ENCODE measurements at places on chromosomes 6 and 20.

DNA sequence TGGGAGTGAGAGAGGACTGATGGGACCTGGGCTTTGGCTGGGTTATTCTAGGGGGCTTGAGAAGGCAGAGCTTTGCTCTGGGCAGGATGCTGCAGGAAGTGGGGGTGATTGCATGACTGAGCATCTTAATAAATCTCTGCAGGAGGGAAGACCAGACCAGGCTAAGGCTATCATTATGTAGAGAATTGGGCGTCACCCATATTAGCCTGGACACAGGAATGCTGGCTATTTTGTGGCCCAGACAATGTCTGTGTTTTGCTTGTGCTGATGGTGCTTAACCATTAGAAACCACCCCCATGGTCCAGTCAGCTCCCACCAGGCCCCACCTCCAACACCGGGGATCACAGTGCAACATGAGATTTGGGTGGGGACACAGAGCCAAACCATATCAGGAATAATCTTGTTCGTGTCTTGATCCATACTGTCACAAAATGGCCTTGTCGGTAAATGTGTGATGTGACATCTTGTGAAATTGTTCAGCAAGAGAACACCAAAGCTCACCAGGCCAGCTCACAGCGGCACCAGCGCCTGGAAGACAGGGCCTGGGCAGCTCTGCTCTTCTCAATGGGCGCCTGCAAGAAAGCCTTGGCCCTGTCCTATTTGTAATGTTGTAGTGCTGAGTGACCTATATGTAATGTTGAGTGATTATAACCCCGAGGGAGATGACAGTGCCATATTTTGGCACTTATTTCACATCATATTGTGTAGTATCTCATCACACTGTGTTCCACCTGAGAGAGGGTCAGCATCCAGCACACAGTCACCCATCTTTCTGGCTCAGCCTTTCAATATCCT is 211.8 kb downstream of the QKI start:
- no peak for DNase-seq

DNA sequence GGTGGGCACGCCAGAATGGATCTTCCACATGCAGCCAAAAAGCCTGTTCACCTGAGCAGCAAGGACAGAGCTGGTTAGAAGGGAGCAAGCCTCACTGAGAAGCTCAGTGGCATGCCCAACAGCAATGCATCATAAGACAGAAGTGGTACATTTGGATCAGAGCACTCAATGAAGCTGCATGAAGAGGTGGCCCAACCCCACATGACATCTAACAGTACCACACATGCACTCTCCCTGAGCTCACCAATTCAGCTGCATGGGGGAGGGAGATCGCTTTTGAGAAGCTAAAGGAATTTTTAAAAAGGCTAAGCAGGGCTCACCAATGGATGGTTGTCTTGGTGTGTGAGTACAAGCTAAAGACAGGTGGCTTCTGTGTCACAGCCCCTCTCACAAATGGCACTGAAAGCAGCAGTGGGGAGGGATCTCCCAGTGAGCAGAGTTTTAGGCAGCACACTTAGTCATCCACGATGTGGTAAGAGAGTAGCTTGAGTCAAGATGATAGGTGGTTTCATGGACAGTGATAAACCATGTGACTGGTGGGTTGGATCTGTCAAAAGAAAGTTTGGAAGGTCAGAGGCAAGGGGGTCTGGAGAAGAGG is 166.6 kb upstream of the TAB2 start:
- DNase-seq = no peak

GRCh38 chr20:10478205-10478604 is 43.1 kb downstream of the SLX4IP start:
- no peak for DNase-seq

DNA sequence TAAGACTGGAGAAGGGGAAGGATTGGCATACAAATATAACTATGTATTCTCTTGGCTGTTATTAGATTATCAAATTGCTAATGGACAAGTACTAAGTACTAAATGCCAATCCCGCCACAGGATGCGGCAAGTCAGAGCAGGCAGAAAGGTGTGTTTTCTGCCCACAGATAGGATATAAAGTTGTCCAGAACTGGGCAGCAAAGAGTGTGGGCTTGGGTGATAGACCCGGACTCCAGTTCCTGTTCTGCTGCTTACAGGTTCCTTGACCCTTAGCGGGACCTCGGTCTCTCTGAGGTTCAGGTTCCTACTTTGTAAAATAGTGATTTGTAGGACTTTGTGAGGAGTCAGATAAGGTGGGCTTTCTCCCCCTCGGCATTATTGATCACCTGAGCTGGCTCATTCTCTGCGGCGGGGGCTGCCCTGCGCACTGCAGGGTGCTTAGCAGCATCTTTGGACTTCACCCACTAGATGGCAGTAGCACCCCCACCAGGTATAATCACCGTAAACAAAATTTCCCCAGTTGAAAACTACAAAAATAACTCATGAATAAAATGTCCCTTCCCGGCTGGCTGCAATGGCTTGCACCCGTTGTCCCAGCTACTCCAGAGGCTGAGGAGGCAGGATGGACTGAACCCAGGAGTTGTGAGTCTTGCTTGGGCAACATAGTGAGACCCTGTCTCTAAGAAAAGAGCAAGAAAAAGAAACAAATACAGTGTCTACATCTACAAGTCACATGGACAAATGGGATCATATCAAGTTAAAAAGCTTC is 193.1 kb downstream of the DOK5 start:
- DNase-seq = no peak

DNA sequence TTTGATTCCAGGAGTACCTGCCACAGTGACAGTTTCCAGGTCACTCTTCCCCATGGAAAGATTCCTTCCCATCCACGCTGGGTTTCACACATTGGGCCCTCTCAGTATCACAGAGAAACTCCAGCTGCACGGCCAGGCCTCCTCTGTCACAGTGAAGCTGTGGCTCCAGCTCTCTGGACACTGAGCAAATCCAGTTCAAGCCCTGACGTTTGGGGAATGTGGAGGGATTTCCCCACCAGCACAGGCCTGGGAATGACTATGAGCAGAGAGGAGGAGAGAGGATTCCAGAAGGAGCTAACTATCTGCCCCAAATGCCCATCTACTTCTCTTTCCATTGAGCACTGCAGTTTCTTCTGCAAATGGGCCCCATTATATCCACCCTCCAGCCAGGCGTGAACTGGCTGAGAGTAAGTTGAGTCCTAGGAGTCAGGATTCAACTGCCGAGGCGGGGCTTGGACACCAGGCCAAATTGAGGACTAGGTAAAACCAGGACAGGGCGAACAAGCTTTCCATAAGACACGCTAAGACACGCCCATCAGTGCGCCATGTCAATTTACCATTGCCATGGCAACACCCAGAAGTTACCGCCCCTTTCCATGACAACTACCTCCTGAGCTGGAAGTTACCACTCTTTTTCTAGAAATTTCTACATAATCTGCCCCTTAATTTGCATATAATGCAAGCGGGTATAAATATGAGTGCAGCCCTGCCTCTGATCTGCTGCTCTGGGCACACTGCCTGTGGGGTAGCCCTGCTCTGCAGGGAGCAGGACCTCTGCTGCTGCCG is 9.2 kb upstream of the BNIP5 start:
- DNase-seq = no peak

DNA sequence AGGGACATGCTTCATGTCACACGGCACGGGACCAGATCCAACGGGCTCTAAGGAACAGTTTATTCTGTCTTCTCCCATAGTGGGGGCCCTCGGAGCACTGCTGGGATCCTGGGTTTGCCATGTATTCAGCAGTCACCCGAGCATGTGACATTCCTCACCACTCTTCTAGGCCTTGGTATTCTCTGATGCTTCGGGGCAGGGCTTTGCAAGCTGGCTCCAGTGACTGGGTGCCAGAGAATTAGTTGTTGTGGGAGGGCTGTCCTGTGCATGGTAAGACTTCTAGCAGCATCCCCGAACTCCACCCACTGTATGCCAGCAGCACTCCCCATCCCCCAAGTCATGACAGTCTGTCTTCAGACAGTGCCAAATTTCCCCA is 5.4 kb downstream of the CCN5 start:
- DNase-seq = no peak

GRCh38 chr6:120378582-120379220 is 955.6 kb downstream of the TBC1D32 start:
- DNase-seq = no peak

- no peak for DNase-seq
Measured at GRCh38 chr20:23020230-23021018, 14.7 kb upstream of the SSTR4 start.

- no peak for DNase-seq
Measured at GRCh38 chr6:136115941-136116340, 134.2 kb downstream of the MTFR2 start.

- DNase-seq = peak; percentile 75
Measured at GRCh38 chr20:37522260-37523011, 1.4 kb downstream of the NNAT start.

DNA sequence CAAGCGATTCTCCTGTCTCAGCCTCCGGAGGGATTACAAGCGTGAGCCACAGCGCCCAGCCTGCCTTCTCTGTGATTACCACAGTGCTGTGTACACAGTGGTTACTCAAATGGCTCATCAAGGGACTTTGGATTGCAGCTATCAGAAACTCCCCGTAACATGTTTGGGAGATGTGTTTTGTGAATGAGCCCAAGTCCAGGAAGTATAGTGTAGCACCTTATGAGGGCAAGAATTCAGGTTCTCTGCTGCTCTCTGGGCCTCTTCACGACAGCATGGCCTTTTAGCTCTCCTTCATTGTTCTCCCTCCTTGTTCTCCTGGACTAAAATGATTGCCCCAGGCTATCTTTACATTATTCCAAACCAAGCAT is 34.1 kb upstream of the RPL7L1 start:
- DNase-seq = no peak

DNA sequence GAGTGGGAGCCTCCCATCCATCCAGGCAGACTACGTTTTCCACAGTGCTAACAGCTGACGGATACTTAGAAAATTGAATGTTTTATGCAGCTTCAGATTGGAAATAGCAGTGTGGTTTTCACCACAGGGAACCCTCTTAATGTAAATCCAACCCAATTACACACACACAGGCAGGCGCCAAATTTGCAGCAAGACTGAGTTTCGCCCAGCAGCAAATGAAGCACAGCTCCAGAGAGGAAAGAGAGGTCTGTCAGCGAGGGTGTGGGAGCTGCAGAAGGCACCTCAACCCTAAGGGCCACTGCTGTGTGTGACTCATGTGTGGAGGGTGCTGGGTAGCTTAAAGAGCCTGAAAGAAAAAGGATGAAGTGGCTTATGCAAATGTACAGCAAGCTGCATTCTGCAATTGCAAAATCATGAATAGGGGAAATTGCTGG is 365.7 kb downstream of the MAFB start:
- DNase-seq = no peak

DNA sequence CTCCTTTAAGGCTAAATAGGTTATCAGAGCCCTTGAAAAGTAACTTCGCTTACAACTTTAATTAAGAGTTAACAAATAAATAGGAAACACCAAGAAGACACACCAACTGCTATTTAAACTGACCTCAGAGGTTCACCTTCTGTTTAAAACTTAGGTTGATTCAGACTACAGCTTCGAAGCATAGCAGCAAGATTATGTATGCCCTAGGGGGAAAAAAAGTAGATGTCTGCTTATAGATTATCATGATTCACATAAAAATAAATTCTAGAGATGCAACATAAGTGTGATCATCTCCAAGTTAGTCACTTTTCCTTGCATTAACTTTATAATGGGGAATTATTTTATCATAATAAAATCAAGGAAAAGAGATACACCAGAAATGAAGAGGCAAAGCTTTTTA is 8.9 kb downstream of the PNISR start:
- DNase-seq = no peak

DNA sequence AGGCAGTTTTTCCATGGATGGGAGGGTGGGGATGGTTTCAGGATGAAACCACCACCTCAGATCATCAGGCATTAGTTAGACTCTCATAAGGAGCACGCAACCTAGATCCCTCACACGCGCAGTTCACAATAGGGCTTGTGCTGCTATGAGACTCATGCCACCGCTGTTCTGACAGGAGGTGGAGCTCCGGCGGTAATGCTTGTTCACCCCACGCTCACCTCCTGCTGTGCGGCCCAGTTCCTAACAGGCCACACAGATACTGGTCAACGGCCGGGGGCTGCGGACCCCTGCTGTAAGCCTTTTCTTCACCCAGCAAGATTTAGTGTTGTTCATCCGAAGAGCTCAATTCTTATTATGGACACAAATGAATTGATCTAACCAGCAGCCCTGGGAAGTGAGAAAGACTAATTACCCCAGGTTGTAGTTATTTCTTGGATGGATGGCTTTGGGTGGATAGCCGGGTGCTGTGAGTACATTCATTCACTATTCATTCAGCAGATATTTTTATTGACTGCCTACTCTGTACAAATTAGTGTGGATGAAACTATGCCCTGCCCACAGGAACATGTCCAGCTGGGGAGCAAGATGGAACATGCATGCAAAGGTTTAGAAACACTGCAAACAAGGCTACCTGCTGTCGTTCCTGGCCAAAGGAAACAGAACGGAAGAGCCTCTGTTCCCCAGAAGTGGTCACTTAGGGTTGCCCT is 57.2 kb downstream of the RIOK1 start:
- DNase-seq = no peak

DNA sequence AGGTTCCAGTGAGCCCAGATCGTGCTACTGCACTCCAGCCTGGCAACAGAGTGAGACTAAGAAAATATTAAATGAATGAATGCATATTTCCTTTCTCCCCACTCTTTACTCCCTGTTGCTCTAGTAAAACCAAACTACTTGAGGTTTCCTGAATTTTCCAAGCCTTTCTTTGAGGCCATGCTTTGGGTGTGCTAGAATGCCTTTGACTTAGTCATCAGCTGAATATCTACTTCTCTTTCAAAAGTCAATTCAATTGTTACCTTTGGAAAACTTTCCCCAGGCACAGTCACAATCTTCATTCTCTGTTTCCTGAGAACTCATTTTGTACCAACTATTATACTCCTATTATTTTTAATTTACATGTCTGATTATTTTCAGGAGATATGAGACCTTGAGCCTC is 27.5 kb upstream of the CEP85L start:
- no peak for DNase-seq

DNA sequence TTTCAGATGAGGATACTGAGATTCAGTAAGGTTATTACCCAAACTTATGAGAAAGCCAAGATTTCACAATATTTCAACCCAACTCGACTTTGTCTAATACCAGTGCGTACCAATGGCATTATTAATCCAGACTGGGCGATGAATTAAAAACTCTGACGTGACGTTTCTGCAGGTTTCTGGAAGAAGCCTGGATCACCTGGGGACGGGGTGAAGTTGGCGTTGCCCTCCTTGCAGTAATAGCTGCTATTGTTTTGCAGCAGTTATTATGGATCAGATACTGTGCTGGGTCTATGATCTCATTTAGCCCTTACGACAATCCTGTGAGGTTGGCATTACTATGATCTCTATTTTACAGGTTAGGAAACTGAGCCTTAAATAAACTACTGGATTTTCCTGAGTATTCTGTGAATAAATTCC is 569 bp upstream of the CDC5L start:
- no peak for DNase-seq
